Hypothalamus (tissue), 51 donors: ENCODE measurements at places on chromosomes 6 and 20.

DNA sequence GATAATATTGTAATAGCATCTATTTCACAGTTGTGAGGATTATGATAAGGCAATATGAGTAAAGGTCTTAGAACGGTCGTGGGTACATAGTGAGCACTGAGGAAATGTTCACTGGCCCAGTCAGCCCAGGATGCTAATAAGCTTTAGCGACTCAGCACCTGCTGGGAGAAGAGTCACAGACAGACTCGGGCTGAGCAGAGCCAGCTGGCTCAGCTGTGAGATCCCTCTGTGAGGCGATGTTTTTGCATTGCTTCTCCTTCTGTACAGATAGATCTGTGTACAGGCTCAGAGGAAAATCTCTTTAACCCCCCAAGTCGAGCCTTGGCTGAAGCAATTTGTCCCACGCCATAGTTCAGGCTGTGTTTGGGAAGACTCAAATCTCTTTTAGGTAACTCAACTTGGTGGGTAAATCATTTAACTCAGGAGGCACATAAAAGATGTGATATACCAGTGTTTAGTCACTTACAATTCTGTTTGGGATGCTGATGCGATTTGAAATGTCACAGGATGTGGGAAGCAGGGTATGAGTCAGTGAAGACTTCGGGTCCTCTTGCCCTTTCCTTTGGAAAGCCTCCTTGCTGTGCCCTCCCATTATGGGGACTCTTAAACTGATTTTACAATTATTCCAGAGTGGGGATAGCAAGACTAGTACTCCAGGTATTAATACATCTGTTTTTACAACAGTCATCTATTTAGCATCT, 53.1 kb downstream of the PHACTR1 start:
- DNase-seq = no peak

DNA sequence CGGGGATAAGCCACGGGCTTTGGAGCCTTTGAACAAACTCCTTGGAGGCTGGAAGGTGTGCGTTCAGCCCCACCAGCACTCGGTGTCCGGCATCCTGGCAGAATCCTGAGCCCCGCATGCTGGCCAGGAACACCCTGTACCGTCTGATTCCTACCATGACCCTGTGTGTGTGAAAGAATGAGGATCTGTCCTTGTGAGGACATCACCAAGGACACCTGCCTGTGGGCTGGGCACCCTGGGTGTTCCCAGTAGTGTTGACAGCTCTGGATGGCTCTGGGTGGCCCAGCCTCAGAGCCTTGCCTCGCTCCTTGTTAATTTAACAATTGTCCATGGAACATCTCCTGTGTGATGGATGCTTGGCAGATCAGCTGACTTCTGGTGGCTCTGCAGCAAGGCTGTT, 234.3 kb downstream of the QKI start:
- no peak for DNase-seq

DNA sequence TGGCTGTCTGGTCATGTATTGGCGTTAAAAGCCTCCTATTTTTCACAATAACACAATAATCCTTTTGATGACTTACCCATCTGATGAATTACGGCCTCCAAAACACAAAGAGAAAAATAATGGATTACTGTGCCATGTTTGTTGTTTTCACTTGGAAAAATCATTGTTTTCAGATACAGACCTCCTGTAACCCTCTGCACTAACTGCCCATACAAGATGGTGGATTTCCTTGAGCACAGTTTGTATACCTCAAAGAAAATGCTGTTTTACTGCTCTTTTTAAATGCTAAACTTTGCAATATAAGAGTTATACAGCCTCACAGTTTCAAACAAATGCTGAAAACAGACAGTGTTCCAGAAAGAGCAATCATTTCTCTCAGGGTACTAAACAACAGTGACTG, 61.0 kb downstream of the SMLR1 start:
- DNase-seq = no peak

GRCh38 chr6:168027521-168027920, 30.1 kb downstream of the KIF25 start:
- no peak for DNase-seq

- no peak for DNase-seq
Measured at GRCh38 chr20:56430957-56431356, 18.9 kb downstream of the CASS4 start.

DNA sequence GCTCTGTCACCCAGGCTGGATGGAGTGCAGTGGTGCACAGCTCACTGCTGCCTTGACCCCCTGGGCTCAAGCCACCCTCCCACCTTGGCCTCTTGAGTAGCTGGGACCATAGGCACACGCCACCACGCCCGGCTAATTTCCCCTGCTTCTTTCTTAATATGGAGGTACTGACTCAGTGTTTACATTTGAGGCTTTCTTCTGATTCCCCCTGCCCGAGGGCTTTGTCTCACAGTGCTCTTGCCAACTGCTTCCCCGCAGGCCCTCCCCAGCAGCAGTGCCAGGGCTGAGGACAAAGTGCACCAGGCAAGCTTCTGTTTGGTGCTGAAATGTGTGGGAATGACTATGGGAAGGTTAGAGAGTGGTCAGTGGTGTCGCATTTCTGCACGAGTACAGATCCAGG, 34.8 kb downstream of the NR2E1 start:
- no peak for DNase-seq

DNA sequence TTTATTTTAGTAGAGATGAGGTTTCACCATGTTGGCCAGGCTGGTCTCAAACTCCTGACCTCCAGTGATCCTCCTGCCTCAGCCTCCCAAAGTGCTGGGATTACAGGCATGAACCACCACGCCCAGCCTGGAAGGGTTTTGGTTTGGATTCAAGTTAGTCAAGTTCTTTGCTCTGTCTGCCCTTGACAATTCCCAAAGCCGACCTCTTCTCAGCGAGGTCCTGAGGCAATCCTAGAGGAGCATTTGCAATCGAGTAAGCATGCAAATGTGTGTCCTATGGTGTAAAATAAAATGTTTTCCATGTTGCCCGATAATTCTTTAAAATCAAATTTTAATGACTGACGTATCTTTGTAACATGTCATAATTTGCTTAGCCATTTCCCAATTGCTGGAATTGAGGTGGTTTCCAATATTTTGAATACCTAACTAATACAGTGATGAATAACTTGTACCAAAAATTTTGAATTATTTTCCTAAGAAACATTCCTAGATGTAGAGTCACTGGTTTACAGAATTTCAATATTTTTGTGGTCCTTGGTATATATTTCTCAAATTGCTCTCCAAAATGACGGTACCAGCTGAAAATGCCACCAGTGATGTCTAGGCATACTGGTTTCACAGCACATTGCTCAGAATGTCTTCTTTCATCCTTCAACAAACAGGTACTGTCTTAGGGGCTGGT, 38.7 kb downstream of the GTF2H5 start:
- no peak for DNase-seq

GRCh38 chr6:113171882-113172281, 685.3 kb upstream of the MARCKS start:
- no peak for DNase-seq

- DNase-seq = no peak
Measured at GRCh38 chr20:58459058-58459750, 56.0 kb downstream of the APCDD1L start.
